ENCODE measurements at places on chromosomes 4 and X. TPM values are rescaled to one million over a fixed set of nuclear protein-coding genes. Genes with fewer than 3 reads are reported as not detected.

DNA sequence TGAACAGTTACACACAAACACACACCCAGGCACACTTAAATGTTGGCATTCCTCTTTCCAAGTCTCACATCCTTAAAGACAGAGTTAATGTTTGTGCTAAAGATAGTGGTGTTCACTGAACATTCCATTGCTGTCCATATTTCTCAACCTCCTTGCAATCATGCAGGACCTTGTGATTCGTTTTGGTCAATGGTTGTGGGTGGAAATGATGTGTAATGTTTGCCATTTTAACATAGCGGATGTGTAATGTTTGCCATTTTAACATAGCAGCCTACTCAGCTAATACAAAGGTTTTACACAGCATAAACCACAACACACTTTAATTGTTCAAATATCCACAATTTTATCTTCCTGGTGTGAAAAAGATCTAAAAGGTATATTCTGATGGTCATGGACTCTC lies 93.9 kb downstream of the CEP44 start:
- peak; percentile 48 for ATAC-seq

GRCh38 chr4:101018836-101019235 lies 328.5 kb downstream of the PPP3CA start:
- no peak for ATAC-seq

DNA sequence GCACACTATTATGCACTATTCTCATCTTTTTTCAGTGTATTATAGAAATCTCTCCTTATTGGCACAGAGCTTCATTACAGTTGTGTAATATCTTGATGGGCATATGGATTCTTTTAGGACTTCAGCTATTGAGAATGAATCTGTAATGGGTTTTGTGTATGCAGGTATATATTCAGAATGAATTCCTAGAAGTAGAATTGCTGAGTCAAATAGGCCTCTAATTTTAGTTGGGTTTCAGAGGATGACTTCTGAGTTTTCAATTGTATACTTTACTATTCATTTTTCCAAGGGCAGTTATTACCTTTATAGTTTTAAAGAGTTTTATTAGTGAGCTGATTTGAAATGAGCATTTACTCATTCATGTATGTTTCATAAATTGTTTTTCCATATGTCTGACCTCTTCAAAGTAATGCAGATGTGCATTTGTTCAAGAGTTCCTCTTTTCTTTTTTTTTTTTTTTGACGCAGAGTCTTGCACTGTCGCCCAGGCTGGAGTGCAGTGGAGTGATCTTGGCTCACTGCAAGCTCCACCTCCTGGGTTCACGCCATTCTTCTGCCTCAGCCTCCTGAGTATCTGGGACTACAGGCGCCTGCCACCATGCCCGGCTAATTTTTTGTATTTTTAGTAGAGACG lies 19.5 kb downstream of the CASP6 start:
- ATAC-seq = no peak

GRCh38 chrX:16712548-16713155 lies at the start of gene CTPS2:
Gene CTPS2, minus strand, starts transcription at chrX:16712669. Its CDS starts 9,767 bp downstream, at chrX:16702902.
- peak; percentile 96 for ATAC-seq

Gene GYPA
- total RNA-seq = not detected
